ENCODE measurements at places on chromosomes 13 and 19.

DNA sequence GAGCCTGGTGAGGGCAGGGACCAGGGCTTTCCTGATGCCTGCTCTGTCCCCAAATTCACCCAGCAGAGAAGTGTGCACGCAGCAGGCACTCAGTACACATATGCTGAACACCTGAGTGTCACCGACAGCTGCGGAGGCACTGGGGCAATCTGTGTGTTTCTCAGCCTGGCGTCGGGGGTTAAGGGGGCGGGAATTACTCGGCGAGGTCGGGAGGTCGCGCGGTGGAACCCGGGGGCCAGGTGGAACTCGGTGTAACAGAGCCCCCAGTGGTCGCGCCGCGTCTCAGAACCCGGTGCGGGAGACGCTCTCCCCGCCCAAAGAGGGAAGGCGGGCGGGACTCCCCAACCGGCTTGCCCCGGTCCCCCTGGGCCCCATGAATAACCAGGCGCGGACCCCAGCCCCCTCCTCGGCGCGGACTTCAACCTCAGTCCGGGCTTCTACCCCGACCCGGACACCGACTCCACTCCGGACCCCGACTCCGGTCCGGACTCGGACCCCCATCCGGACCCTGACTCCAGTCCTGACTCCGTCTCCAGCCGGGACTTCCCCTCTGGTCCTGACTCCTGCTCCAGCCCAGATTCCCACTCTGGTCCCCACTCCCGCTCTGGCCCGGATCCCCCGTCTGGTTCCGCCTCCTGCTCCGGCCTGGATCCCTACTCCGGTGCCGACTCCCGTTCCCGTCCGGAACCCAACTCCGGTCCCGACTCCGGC is at the start of gene SELENOV:
SELENOV (plus strand) TSS at position 300 of the 711 bp plus-strand sequence; CDS start at position 374, 74 bp downstream.
- DNase-seq, result no peak

- DNase-seq, result no peak
Observed at GRCh38 chr13:41837629-41838028, 123.3 kb downstream of the VWA8 start.

DNA sequence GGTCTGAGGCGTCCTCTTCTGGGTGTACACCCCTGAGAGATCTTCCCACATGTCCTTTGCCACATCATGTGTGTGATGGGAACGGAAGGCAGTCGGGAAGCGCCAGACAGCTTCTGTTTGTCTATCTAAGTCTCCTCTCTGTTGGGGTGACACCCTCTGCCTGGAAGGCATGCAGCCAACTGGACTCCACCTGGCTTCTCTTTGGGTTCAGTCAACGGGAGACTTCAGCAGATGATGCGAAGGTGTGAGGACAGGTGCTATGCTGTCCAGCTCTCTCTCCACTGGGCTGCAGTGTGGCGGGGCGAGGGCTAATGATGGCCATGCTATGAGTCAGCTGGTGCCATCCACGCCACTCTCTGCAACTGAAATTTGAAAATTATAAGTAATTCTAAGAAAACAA is 14.3 kb upstream of the SBK3 start:
- no peak for DNase-seq

DNA sequence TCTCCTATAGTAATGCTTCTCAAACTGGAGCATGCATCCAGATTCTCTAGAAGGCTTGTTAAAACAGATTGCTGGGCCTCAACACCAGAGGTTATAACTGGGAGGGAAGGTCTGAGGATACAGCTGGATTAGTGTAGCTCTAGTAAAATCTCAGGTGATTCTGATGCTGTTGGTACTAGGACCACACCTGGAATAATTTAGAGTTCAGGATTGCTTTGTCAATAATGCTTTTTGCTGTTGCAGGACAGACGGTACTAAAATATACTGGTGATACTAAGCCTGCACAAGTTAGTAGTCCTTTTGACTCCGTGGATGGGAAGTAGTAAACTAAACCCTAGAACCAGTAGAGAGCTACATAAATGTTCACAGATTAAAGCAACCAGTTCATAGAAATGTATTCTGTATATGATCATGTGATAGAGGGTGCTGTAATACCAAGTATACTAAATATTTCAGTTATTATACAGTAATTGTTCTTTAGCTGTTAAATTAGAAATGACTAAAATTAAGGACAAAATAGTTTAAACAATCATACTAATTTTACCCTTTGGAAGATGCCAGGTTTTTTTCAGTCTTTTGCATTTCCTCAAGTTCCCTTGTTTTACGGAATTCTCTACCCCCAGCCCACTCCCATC is 258.2 kb upstream of the STARD13 start:
- no peak for DNase-seq

DNA sequence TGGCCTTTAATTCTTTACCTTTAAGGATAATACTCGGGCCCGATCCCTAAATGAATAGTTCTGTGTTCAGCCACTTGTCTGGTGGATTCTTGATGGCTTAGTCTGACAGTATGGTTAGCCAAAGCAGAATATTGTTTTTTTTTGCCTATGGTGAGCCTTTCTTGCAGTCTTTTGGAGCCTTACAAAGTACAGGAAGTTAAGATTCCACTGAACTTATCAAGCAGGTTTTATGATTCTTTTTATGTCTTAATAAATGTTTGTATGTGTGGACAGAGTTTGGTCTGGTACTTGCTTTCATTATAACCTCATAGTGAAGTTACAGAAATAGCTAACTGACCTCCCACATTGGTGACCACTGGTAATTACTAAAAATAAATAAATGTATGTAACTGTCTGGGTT is 17.1 kb downstream of the PCCA start:
- no peak for DNase-seq

DNA sequence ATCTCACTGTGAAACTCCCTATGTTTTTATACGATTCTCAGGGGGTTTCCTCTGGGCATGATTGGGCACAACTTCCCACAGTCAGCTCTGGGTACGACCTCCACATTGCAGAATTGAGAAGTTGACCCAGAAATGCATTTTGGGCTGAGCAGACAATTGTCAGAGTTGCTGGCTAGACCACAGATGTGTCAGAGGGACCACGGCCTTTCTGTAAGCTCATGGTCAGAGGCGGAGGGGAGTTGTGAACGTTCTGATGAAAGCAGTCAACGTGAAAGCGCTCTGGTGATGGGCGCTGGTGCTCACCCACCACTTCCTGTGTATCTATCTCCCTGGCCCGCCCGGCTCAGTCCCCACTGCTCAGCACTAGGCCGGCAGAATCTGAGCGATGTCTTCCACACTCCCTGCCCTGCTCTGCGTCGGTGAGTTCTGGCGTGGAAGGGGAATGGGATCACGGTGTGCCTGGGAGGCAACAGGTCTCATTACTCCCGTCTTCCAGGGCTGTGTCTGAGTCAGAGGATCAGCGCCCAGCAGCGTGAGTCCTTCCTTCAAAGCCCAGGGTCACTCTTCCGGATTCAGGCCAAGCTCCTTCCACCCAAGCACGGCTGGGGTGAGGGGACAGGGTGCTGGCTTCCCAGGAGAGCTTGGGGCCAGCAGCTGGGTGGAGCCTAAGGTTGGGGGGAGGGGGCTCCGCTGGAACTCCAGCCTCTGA is at the start of gene NCR1:
NCR1 (plus strand) TSS at position 346 of the 709 bp plus-strand sequence; CDS start at position 386, 40 bp downstream.
- DNase-seq, result no peak

DNA sequence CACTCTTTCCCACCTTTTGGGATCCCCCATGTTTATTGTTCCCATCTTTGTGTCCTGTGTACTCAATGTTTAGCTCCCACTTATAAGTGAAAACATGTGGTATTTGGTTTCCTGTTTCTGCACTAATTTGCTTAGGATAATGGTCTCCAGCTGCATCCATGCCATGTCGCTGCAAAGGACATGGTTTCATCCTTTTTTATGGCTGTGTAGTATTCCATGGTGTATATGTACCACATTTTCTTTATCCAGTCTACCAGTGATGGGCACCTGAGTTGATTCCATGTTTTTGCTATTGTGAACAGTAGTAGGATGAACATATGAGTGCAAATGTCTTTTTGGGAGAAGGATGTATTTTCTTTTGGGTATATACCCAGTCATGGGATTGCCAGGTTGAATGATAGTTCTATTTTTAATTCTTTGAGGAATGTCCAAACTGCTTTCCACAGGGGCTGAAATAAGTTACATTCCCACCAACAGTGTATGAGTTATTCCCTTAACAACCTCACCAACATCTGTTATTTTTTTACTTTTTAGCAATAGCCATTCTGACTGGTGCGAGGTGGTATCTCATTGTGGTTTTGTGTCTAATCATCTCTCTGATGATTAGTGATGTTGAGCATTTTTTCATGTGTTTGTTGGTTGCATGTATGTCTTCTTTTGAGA is 55.7 kb upstream of the MEDAG start:
- DNase-seq, result no peak

DNA sequence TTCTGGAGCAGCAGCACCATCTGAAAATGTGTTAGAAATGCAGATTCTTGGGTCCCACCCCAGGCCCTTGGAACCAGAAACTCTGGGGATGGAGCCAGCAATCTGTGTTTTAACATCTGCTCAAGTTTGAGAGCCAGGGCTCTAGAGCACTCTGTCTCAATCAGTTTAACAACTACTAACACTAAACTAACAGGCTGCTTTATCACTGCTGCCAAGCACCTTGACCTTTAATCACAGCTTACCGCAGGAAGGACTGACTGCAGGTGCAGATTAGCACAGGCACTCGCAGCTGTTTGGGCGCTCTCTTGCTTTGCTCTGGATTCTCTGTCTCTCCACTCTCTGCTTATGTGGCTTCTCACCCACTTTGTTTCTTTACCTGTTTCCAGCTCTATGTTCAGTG is 163.5 kb downstream of the MTUS2 start:
- DNase-seq, result no peak

- no peak for DNase-seq
Observed at GRCh38 chr13:42650506-42650905, 76.6 kb downstream of the TNFSF11 start.

DNA sequence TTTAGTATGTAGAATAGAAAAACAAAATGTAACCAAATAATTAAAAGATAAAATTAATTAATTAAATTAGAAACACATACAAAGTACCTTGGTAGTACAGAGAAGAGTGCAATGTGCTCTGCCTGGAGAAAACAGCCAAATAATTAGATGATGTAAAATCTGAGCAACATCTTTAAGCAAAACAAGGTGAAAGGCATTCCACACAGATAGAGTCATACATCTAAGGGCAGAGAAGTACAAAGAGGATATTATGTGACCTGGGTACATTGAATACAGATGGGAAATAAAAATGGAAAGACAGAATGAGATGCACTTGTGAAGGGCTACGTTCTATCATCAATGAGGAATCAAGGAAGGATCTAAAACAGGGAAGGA is 25.2 kb upstream of the FNDC3A start:
- DNase-seq, result no peak

DNA sequence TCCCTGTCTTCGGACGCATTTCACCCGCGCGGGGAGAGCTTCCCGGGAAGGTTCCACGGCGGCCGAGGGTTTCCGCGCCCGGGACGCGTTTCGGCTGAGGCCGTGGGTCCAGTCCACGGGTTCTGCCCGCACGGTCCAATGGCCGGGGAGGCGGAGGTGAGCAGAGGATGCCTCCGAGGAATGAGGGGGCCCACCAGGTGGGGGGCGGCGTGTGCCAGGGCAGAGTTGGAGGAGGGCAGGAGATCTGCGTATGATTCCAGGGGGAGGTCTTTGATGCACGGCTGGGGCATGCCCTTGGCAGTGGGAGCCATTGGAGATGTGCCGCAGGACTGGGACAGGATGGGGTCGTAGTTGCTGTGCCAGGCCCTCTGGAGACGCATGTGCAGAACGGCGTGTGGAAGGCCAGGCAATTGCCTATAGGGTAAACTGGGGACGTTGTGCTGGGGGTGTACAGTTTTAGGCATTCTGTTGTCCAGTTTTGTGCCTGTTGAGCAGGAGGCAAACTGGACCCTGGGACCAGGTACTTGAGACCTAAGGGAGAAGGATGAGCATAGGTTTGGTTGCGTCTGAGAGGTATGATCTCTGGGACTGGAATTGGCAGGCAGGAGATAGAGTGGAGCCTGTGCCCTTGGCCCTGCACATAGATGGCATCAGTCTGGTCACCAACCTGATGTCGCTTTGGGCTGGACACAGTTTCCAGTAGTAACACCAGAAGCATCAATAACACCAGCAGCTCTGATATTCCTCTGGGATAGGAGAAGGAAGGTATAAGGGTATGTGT is 751 bp downstream of the ZNF584 start:
- DNase-seq, result peak; percentile 11

GRCh38 chr13:105346141-105346775 is 1189.2 kb downstream of the EFNB2 start:
- no peak for DNase-seq

DNA sequence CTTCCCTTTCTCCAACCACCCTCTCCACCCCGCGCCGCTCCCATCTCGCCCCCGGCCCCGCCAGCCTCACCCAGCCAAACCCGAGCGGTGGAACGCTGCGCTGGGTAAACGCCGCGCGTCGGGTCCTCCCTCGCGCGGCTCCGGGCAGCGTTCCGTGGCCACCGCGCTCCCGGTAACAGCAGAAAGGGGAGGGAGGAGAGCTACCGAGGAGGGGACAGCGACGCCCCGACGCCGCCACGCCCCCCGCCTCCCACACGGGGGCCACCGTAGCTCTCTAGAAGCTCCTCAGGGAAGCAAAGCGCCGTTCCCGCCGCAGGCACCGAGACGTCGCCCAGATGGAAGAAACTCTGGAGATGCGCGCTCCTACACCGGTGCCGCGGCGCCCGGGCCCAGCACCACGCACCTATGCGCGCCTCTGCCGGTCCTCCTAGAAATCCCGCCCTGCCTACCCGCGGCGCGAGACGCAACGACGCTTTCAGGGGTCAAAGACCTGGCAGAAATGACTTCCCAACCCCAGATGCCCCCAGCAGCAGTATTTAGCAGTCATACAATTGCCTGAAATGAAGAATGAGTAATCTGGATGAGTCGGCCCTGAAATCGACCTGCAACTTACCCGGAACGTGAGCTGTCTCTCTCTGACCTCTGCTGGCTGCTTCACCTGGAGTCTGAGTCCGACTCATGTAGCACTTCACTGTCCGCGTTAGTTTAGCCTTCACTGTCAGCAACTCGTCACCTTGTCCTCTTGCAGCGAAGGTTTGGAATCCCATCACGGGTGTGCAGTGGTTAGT is at the start of gene RUBCNL:
RUBCNL (minus strand) TSS at position 189 of the 788 bp plus-strand sequence. CDS start 14,777 bp downstream, outside the sequence.
- peak; percentile 11 for DNase-seq

DNA sequence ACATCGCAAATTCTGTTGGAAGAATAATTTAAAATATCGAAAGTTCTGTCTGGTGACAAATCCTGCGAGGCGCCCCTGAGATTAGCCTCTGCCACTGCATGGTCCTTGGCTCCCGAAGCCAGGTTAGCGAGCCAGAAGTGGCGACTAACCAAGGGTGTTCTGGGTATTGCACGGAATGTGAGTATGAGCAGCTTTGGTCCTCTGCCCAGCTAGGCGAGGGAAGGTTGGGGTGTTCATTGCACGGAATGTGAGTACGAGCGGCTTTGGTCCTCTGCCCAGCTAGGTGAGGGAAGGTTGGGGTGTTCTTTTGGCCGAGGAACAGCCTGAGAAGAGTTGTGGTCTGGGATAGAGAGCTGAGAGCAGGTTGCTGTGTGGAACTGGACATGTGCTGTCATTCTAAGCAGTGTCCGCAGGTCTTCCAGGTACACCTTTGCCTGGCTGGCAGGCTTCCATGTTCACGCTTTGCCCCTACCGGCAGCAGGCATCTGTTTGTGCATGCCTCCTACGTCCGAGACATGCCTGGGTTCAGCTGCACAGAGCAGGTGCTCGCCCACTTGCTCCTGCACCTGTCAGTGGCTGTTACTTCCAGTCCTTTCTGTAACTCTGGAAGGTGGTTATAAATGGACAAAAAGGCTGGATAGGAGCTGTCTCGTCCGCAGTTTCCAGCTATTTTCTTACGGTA is 18.3 kb upstream of the TEX29 start:
- DNase-seq, result no peak

- DNase-seq, result no peak
Observed at GRCh38 chr19:34953092-34953491, 10.9 kb downstream of the ZNF792 start.

- no peak for DNase-seq
Observed at GRCh38 chr13:51801631-51802099, 2.3 kb downstream of the DHRS12 start.

- no peak for DNase-seq
Observed at GRCh38 chr19:30381366-30381765, 9.2 kb downstream of the ZNF536 start.
